ENCODE measurements at places on chromosomes 5 and 9.

DNA sequence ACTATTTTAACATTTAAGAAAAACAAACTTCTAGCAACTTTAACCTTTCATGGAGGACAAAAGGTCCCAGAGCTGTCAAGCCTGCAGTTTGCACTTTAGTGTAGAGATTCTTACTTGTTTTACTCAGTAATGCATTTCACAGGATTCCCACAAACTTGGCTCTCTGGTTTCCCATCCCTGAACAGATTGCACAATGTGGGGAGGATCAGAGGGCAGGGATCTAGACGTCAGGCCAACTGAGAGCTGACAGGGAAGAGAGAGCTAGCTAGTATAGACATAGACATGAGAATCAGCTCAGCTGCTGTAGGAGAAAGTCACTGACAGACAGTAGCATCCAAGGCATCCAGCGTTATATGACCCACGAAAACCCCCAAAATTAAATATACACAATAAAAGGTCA is 20.9 kb upstream of the BNIP1 start:
- DNase-seq, result no peak

GRCh38 chr9:98603821-98604383 is 104.8 kb downstream of the GABBR2 start:
- no peak for DNase-seq

- DNase-seq, result no peak
Observed at GRCh38 chr5:153445875-153446579, 44.4 kb upstream of the GRIA1 start.

DNA sequence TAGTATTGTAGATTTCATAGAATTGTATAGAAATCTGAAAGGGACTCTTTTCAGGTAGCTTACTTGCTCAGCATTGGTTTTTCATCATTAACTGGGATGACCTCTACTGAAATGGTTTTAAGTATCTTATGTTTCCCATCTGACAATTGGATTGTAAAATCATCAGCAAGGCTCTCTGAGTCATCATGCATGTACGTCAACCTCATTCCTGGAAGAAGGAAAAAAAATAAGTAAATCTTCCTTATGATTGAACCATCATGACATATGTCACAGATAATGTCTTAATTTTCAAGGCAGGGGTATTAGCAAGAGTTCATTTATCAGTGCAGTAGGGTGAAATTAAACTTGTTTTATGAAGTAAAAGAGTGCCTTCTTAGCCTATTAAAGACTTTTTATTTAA is 74.9 kb upstream of the CER1 start:
- no peak for DNase-seq

- DNase-seq, result no peak
Observed at GRCh38 chr5:87746891-87747377, 334.2 kb upstream of the CCNH start.

GRCh38 chr9:81984928-81985327 is 3.6 kb upstream of the SPATA31D1 start:
- no peak for DNase-seq

GRCh38 chr9:123450996-123451395 is 95.0 kb downstream of the CRB2 start:
- DNase-seq, result no peak

- no peak for DNase-seq
Observed at GRCh38 chr5:45622365-45622764, 73.8 kb downstream of the HCN1 start.

DNA sequence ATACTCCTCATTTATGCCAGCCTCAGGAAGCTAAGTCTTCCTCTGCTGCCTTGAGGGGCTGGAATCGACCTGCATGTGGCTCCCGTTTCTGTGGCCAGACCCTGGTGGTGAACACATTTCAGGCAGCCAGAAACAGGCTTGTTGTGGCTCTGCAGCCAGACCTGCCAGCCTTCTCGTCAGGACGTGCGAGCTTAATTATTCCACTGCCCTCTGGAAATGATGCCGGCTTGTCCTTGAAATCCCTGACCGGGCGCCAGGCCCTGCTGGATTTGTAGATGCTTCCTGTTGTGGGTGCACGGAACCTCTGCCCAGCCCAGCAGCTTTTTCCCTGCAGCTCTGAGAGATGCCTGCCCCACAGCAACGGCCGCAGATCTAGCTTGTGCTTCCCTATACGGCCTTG is 41.6 kb downstream of the PDZD2 start:
- no peak for DNase-seq

GRCh38 chr5:167602067-167602466 is 689.4 kb upstream of the WWC1 start:
- no peak for DNase-seq

DNA sequence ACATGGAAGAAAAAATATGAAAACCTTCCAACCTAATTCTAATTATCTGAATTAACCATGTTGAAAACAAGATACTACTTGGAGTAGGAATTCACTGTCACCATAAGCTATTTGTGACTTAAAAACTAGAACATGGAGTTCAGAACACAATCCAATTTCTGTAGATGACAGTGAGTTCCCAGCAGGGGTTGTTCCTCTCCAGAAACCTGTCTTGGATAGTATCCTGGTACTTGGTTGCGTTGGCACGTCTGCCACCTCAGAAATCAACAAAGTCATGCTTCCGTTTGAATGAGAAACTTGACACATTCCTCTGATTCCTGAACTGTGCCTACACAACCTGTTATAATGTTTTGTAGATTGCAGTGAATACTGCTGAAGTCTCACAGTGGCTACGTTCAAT is 789.9 kb upstream of the DMAC1 start:
- no peak for DNase-seq

DNA sequence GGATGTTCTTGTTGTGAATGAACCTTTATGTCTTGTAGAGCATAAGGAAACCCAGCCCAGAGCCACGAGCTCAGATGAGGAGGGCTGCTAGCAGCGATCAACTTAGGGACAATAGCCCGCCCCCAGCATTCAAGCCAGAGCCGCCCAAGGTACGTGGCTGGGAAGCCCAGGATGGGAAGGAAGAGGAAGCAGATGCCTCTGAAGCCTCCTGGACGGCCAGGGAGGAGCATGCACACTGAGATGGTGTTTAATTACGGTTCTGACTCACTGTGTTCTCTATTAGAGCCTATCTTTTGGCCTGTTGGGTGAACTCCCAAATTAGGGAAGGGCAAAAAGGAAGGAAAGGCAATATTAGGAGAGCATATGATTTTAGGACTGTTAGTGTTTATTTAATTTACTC is 75.3 kb downstream of the TJP2 start:
- DNase-seq, result no peak

GRCh38 chr9:124102363-124102762 is 90.8 kb downstream of the LHX2 start:
- no peak for DNase-seq

DNA sequence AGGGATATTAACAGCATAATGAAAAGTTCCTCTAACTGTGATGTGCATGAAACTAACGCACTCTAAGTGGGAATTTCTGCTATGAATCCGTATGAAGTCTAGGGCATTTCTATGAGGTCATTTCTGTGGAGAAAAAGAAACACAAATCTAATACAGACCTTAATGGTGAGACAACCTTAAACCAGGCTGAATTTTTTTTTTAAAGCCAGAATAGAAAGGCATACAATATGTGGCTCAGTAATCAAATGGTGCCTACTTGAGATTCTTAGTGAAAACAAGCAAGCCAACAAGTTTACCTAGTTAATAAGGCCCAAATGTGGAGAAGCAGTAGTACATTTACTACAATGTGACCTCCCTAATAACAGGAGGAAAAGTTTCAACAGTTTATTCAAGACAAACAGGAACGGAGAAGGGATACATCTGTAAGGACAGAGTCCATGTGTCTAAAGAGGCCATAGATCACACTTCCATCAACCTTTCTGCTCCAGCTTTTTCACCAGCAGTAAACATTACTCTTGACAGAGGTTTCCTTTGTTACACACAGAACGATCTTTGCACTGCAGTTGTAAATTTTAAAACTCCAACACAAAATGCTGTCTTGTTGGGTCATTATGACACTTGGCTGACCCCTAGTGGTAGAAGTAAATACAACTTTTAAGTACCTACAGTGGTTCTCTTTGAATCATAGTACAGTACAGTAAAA is 26.2 kb downstream of the CARNMT1 start:
- peak; percentile 91 for DNase-seq

GRCh38 chr9:120559546-120559945 is 20.4 kb downstream of the CDK5RAP2 start:
- DNase-seq, result no peak

- no peak for DNase-seq
Observed at GRCh38 chr9:109799792-109800191, 19.8 kb downstream of the PALM2AKAP2 start.

- no peak for DNase-seq
Observed at GRCh38 chr5:8825139-8825757, 720.6 kb downstream of the SEMA5A start.

- DNase-seq, result no peak
Observed at GRCh38 chr9:111271481-111272080, 58.4 kb downstream of the OR2K2 start.

- DNase-seq, result no peak
Observed at GRCh38 chr9:114538241-114538640, 33.0 kb upstream of the WHRN start.

GRCh38 chr9:98373609-98374008 is 118.2 kb upstream of the TBC1D2 start:
- no peak for DNase-seq

DNA sequence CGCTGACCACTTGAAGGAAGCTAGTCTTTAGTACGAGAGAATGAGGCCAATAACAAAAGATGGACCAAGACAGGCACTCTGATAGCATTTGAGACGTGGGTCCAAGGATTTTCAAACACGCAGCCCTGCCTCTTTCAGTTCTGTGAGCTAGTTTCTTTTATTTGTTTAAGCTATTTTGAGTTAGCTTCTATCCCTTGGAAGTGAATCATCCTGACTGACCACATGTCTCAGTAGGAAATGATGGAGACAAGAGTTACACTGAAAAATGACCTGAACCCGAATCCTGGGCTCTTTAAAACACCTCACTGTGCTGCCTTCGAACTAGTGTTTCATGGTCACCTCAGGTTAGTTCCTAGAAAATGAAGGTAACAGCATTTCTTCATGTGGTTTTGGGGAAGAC is 9.9 kb downstream of the TEK start:
- DNase-seq, result no peak

GRCh38 chr5:142839711-142840346 is 69.7 kb downstream of the ARHGAP26 start:
- DNase-seq, result no peak

- DNase-seq, result no peak
Observed at GRCh38 chr9:19379283-19379682, 753 bp downstream of the RPS6 start.

Data from hematopoietic multipotent progenitor cell treated with erythropoietin and hydrocortisone succinate and interleukin-3 and kit ligand, for 17 days (in vitro differentiated cells).